ENCODE measurements at places on chromosomes 2 and 18.

- no peak for DNase-seq
Observed at GRCh38 chr2:163558251-163559021, 177.4 kb downstream of the FIGN start.

GRCh38 chr2:30789670-30790210 lies 17.5 kb downstream of the CAPN13 start:
- DNase-seq: no peak

GRCh38 chr2:11923935-11924334 lies 177.5 kb downstream of the LPIN1 start:
- no peak for DNase-seq

DNA sequence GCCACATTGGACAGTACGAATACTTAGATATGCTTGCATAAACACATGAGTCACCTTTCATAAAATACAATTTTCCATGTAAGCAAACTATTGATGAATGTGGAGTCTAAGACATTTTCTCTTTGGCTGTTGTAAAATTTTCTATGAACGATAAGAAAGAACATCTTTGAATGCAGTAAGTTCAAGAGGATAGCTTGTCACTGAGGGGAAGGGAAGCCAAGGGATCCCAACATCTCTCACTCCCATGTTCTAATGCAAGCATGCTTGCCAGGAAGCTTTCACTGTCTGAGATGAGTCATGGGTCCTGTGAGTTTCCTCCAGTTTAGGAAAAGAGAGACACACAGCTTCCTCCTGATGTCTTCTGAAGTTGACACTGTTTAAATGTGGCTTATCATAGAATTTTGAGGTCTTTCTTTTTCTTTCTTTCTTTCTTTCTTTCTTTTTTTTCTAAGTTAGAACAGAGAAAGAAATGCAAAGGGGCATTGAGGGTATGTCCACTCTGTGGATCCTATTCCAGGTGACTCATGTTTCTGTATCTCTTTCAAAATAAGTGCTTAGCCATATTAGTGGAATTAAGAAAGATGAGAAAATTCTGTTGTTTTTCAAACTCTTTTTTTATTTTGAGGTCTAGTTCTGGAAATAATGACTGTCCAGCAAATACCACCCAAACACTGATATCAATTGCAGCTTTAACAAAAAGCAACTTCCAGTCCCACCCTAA lies 146.6 kb downstream of the RDH14 start:
- no peak for DNase-seq
